ENCODE measurements at places on chromosomes 2 and 18. TPM values are rescaled to one million over a fixed set of nuclear protein-coding genes. Genes with fewer than 3 reads are reported as not detected.
A peak's percentile ranks its signal among the peaks of the same experiment; 100 is the strongest.

Gene WNT6
- 0.76 TPM for total RNA-seq

Gene DSEL
- total RNA-seq = 2.2 TPM

Gene RASGRP3
- total RNA-seq = 0.53 TPM

GRCh38 chr2:43853141-43854081 is 14.6 kb downstream of the ABCG8 start:
- H3K36me3 ChIP-seq = no peaks in the 10 kb centered on the region
- H3K27ac ChIP-seq = no peak overlapping the region
- no peaks in the 10 kb centered on the region for H3K4me1 ChIP-seq

- no peaks in the 10 kb centered on the region for H3K27me3 ChIP-seq
- no peak overlapping the region for H3K27ac ChIP-seq
- no peaks in the 10 kb centered on the region for H3K36me3 ChIP-seq
- no peak for DNase-seq
- no peak overlapping the region for H3K4me3 ChIP-seq
Measured at GRCh38 chr2:99959261-99960014, 183.0 kb downstream of the AFF3 start.

DNA sequence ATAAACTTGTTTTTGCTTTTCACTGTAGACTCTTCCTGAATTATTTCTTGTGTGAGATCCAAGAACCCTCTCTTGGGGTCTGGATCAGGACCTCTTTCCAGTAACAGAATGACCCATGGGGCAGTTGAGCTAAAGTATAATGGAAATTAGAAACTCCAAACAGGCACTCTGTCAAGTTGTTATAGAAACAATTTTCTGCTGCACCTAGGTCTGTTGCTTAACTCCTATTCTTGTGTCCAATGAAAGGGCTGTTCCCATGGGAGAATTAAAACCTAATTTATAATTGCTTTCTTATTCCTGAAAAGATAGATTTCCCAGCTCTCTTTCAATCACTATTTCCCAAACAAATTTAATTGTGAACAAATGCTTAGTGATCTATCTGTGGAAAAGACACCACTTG is 1341.3 kb upstream of the PIK3C3 start:
- H3K4me3 ChIP-seq = no peak overlapping the region
- H3K27ac ChIP-seq = no peak overlapping the region
- no peak for DNase-seq
- no peaks in the 10 kb centered on the region for H3K36me3 ChIP-seq

DNA sequence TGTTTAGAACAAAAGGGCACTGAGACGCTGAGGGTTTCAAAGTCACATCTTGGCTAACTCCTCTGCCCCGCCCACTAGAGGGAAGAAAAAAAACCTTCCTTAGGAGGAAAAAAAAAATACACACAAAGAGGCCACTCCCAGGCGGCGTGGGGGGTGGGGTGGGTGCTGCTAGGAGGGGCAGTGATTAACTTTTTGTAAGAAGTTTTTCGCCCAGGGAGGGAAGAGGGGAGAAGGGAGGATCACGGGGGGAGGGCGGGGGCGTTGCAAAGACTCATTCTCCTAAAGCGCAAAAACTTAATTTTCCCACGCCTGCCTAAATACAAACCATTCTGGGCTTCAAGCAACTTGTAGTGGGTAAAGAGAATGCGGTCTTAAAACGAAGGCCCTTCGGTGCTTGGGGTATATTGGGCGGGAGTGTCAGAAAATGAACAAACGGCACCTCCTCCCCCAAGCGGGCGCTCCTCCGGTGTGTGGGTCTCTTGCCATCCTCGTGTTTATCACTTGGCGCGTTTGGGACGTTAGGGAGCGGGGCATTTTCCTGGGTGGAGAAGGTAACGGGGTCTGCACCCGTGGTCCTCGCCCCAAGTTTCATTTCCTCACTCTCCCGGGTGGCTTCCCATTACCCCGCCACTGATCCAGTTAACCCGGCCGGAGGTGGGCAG is 1.7 kb downstream of the CXCR4 start:
- H3K27me3 ChIP-seq = peaks cover 5% of the 10 kb centered on the region
- H3K27ac ChIP-seq = peak overlapping the region; percentile 88
- peak; percentile 34 for DNase-seq
- peaks cover 14% of the 10 kb centered on the region for H3K4me1 ChIP-seq
- H3K4me3 ChIP-seq = peak overlapping the region; percentile 46

- H3K27ac ChIP-seq = no peak overlapping the region
- no peak overlapping the region for H3K4me3 ChIP-seq
- H3K4me1 ChIP-seq = no peaks in the 10 kb centered on the region
- H3K36me3 ChIP-seq = no peaks in the 10 kb centered on the region
- no peaks in the 10 kb centered on the region for H3K27me3 ChIP-seq
Measured at GRCh38 chr18:27752944-27753343, 424.0 kb downstream of the CDH2 start.

Measured in esophagus squamous epithelium (tissue), 5 donors.